ENCODE measurements at places on chromosomes 3 and 15. TPM values are rescaled to one million over a fixed set of nuclear protein-coding genes. Genes with fewer than 3 reads are reported as not detected.

GRCh38 chr3:9685216-9686049, 18.2 kb upstream of the CPNE9 start:
- DNase-seq = no peak

DNA sequence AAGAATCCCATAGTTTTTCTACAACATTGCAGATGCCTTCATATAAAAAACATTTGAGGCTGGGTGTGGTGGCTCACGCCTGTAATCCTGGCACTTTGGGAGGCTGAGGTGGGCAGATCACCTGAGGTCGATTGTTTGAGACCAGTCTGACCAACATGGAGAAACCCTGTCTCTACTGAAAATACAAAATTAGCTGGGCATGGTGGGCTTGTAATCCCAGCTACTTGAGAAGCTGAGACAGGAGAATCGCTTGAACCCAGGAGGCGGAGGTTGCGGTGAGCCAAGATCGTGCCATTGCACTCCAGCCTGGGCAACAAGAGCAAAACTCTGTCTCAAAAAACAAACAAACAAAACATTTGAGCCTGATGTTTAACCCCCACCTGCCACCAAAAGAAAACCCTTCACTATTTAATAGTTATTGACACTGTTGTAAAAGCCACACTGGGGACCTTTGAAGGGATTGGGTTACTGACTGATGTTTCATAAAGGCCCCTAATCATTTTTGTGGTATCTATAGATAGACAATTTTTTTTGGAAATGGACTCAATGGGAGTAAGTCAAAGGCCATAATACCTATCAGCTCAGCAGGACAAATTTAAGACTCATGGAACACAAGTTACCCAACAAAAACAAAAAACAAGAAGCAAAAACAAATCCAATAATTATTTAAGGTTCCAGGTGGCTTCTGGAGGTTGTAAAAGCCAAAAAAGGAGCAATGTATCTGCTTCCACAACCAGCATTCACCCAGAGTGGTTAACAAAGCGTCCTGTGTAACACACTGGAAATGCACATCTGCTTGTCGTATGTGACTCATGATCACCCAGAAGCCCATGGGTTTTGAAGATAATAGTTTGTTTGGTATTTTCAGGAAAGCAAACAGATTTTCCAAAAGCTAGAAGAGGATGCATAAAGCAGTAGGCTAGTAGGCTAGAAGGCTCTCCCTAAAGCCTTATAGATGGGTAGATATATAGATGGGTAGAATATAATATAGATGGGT, 41.2 kb downstream of the CDCP1 start:
- DNase-seq = no peak

DNA sequence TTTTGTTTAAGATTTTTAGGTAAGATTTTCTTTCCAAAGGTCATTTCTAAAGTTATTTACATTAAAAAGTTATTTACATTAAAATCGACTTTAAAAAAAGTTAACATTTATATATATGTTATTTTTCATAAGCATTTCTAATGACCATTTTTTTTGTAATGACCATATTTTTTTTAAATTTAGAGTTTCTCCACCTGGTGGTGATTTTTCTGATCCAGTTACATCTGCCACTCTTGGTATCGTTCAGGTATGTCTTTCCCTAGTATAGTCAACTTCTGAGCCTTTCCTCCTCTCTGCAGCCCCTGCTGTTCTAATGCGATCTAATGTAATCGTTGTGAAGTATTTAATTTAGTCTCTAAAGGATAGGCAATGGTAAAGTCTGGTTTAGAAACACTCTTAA, 42.9 kb upstream of the GRAMD1C start:
- no peak for DNase-seq

- no peak for DNase-seq
Measured at GRCh38 chr3:116300226-116300625, 145.1 kb downstream of the LSAMP start.

GRCh38 chr15:77969055-77969454, 108.5 kb downstream of the TBC1D2B start:
- no peak for DNase-seq

GRCh38 chr3:33808559-33808958, 10.1 kb downstream of the PDCD6IP start:
- no peak for DNase-seq

DNA sequence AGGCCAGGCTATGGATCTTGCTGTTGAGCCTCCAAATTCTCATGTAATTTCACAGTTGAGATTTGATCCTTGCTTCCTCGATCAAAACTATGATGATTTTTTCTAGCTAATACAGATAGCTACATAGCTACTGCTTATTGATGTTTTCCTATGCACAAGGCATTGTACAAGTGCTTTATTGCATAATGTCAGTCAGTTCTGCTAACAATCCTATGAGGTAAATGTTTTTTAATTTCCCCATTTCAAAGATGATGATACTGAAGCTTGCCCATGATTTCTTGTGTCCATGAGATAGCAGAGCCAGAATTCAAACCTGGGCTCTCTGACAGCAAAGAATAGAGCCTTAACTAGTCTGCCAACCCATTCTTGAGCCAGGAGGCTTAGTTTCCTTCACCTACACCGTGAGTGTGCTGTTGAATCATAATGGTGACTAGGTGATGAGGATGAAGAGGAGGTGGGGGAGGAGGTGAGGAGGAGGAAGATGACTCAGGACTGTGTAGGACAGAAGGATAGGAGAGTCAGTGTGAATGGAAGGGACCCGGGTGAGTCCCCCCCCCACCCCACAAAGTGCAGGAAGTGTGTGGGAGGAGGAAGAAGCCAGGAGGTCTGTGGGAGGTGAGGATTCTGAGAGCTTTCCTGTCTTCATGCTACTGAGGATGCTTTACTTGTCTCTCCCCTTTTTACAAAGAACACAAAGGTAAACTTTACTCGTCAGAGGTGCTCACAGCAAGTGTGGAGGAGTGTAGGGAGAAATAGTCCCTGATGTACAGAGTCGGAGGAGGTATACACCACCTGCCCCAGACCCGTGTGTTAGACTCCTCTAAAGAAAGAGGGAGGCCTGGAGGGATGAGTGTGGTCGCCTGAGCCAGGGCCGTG, 3.6 kb downstream of the TAGLN3 start:
- DNase-seq = no peak

DNA sequence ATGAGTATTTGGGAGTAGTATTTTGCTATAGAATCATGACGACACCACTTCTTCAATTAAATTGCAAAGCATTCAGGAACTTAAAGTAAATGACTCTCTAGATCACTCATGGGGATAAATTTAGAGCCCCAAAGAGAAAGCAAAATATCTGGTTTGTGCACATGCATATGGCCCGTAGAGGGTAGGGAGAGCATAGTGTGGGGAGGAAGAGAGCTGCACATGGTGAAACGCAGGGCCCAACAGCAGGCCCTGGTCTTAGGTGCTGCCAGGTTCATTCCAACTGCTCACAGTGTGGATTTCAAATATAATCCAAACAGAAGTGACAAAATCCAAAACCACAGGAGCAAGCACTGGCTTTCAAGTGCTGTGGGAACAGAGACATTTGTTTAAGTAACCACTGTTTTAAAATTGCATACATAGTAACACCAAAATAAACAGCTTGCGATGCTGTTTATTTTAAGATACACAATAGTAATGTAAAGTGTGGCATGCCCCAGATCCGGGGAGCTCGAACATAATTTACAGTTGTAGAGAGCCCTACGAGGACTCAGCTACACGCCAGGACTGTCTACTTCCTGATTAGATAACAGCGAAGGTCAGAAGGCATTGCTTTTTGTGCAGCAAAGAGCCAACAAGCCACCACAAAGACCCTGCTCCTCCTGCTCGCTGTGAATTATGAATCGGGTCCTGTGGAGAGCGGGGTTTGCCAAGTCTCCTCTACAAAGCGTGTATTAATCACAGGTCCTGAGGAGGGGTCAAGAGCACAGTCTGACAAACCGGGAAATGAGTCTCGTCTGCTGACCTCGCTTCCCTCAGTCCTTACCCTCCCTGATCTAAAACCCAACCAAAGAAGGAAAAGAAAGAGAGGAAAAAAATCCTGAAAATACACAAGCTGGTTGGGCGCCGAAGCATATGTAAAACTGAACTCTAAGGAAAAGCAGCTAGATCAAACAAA, 80.6 kb downstream of the MEIS2 start:
- peak; percentile 92 for DNase-seq

DNA sequence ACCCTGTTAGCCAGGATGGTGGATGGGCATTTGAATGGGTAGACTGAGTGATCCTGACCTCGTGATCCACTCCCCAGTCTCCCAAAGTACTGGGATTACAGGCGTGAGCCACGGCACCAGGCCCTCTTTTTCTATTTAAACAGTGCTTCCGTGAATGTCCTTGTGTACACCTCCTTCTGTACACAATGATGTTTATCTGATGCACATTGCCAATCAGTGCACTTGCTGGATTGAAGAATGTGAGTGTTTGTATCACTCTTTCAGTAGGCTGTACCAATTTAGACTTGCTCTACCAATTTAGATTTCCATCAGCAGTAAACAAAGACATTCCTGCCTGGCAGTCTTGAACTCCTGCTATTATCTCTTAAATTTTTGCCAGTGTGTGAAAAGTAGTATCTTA, 8.9 kb upstream of the ZNF619 start:
- DNase-seq = no peak

DNA sequence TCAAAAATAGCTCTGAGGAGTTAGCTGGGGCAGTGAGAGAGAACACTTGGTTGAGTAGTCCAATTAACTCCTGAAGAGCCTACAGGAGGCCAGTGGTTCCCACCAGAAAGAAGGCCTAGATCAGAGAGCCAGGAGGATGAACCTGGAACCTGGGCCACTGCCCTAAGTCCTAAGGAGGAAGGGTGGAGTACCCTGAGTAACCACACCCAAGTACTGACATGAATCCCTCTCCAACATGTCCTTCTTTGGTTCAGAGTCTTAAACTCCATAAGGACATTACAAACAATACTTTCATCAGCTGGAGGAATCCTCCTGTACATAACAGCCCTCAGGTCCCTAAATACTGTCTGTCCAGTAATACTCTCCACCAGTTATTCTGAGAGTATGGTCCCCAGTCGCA, 25.6 kb upstream of the C3orf62 start:
- no peak for DNase-seq

GRCh38 chr15:74252721-74253120, 16.6 kb downstream of the CCDC33 start:
- DNase-seq = no peak

DNA sequence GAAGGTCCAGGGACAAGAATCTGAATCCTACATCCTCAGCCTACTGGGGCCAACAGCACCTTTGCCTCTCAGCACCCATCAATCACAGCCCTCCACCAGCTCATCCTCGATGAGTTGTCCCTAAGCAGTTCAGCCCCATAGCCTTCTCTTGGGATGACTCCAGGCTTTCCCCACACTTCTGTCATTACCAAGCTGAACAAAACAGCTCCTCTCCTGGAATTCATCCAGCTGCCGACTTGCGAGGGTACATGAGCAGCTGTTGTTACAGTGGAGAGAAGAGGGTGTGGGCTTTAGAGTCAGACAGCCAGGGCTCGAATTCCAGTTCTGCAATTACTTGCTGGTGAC, 69.0 kb upstream of the THBS1 start:
- no peak for DNase-seq

DNA sequence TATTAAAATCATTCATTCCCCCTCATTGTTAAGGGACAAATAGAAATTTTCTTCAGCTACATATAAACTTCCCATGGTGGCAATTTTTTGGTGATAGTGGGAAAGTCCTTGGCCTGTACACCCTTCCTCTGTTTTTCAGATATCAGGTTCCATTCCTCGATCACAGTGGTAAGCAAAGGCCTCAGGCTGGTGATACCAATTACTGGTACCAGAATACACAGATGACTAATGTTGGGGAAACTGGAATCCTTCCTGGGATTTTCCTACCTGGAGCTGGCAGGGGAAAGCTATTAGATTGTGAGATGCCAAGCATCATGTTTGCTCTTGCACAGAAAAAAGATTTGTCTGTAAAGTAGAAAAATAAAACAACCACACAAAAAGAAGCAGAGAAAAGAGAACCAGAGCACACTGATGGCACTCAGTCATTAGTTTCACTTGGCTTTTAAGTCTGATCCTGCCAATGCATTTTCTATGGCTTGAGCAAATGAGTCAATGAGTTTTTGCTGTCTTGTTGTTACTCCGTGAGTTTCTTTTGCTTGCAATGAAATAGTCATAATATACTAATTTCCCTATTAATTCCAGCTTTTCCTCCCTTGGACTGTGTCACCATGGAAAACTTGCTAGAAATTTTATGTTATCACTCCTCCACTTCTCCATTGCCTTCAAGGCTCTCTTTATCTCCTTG, 795.0 kb downstream of the ROBO1 start:
- DNase-seq = no peak

- DNase-seq = no peak
Measured at GRCh38 chr3:13550423-13550690, 1.4 kb downstream of the FBLN2 start.

ABHD17C gene
- total RNA-seq = 9.9 TPM

ISG20 gene
- total RNA-seq = 10.5 TPM
